ENCODE measurements at places on chromosomes 12 and 14.

- no peak for DNase-seq
Observed at GRCh38 chr14:65329911-65330310, 82.6 kb upstream of the FUT8 start.

- no peak for DNase-seq
Observed at GRCh38 chr12:117872546-117873169, 96.1 kb downstream of the KSR2 start.

- DNase-seq = no peak
Observed at GRCh38 chr12:13205809-13206559, 9.5 kb downstream of the EMP1 start.

GRCh38 chr12:22038734-22039133 is 7.3 kb upstream of the CMAS start:
- no peak for DNase-seq

DNA sequence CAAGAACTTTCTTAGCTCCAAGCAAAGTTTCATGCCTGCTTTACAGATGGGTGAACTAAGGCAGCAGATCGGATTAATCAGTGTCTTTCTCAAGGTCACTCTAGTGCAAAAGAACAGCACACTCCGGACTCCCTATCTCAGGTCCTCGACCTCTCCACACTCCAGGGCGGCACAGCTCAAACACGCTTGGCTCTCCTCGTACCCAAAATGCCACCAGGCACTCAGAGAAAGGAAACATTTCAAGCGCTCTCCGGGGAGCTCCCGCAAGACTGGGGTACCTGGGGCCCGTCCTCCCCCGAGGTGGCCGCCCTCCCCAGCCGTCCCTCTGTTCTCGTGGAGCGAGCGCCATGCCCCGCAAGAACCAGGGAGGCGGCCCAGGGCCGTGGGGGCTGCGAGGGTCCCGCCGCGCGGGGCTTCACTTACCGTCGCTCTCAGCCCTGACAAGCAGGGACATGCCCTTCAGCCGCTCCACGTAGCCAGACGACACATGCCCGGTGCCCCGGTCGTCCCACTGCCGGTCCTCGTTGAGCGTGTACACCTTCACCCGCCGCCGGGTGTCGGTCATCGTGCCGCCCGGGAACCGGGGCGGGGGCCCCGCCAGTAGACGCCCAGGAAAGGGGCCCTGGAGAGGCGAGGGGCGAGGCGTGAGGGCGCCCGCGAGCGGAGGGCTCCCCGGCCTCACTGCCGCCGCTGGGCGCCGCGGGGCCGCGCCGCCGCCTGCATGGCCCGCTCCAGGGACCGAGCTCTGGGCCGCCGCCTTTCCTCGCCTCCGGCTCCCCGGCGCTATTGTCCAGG is 830 bp downstream of the PPP4R3A start:
- peak; percentile 39 for DNase-seq

GRCh38 chr12:92581604-92582003 is 121.2 kb upstream of the PLEKHG7 start:
- no peak for DNase-seq

DNA sequence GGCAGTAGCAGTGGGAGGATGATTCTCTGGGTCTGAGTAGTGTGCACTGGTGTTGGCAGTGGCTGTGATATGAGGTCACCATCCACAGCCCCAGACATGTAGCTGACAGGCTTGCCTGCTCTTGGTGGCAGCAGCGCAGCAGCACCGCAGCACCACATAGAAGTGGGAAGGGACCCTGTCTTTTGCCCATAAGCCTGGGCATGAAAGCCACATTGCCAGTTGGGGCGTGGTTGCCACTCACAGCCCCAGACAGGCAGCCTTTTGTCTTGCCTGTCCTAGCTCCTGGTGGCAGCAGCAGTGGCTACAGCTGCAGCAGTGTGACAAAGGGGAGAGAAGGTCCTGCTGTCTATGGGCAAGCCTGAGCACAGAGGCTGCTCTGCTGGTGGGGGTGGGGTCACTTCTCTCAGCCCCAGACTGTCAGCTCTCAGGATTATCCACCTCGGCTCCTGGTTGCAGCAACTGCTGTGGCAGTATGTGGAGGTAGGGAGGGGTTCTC is 71.5 kb downstream of the BRMS1L start:
- DNase-seq = no peak

DNA sequence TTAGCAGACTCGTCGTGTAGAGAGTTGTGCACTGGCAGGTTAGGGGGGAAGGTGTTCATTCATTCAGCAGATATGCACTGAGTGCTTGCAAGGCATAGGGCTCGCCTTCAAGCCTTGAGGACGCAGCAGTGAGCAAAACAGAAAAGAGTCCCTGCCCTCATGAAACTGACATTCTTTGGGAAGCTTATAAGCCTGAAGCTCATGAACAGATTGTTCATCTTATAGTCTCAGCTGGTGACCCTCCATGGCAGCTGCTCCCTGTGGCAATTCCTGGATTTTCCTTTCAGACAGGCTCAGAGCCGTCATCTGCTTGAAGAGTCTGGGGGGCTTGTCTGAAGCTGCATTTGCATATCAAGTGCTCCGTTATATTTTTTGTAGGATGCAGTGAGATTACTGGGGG is 148.4 kb downstream of the PRKCH start:
- no peak for DNase-seq

- DNase-seq = no peak
Observed at GRCh38 chr12:97645726-97646125, 183.1 kb downstream of the RMST start.

DNA sequence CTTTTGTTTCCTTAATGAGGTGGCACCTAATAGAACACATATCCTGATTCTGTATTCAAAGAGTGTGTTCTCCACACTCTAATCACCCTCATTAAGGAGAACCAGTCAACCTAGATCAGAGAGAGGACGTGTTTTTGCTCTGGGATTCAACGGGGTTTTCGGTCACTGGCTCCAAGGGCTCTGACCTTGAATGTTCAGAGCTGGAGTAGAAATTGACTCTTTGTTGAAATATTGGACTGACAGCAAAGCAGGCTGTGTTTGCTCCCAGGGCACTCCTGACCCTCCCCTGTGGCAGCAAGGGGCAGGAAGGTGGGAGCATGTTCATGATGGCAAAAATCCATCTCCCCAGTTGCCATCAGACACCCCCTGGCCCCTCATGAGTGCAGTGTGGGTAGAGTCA is 1193.0 kb downstream of the AACS start:
- DNase-seq = no peak

DNA sequence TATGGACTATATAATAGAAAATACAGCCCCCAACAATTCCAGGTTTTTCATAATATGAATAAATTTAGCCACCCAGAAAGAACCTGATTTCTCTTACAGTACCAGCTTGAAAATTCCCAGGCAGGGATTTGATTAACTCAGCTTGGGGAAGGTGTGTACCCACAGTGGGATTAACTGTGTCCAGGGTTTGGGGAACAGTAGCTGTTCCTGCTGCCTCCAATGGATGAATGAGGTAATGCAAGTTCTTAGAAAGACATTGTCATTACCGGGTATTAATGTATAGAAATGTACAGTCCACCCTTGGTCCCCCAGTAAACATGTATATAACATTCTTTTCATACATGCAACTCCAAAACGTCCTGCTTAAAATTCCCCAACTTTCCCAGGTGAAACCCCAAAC is 115.6 kb downstream of the LRIG3 start:
- no peak for DNase-seq

- DNase-seq = no peak
Observed at GRCh38 chr12:49705479-49706134, 1.6 kb downstream of the FMNL3 start.
